ENCODE measurements at places on chromosomes 16 and 17.
A peak's percentile ranks its signal among the peaks of the same experiment; 100 is the strongest.

DNA sequence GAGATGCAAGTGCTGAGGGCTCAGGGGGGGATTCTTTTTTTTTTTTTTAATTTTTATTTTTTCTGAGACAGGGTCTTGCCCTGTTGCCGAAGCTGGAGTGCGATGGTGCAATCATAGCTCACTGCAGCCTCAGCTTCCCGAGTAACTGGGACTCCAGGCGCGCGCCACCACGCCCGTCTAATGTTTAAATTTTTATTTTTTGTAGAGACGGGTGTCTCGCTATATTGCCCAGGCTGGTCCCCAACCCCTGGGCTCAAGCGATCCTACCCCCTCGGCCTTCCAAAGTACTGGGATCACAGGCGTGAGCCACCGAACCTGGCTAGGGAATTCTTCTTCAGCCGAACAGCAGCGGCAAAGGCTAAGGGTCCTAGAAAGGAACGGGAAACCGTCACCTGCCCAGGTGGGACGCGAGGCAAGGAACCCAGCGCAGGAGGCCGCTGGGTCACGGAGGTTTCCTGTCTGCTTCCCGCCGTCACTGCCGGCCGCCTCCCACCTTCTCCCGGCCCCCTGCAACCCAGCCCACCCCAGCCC is 13.3 kb upstream of the OR1F1 start:
- DNase-seq, result no peak

DNA sequence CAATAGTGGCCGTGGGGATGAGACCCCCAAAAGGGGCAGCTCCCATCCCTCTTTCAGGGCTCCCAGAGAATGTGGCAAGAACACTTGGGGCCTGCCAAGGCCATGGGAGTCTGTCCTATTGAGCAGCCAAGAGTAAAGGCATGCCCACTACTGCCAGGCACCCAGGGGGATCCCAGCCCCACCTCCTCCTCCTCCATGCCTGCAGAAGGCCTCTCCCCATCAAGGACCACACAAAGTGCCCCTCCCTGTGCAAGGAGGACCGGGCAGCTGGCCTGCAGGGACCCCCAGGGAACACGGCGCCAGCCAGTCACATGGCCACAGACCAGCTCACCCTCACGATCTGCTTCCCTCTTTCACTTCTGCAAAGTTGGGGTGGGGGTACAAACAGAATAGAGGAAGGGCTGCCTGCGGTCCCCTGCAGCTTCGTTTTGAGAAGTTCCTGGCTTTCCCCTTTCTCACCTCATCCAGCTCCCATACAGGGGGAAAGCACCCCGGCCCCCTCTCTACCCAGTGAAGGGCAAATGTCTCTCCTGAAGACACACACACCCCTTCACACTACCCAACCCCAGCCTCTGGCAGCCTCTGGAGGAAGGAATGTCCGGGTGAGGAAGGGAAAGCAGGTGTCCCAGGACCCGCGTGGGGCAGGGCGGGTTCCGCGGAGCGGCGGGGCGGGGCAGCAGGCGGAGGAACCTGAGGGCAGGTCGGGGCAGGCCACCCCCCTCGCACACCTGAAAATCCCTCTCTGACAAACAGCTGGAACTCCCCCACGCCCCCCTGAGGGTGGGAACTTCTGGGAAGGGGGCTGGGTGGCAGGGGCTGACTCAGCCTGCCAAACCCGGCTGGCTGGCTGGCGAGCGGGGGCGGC is 2.0 kb downstream of the PPP1R9B start:
- DNase-seq, result no peak

GRCh38 chr17:58789160-58789559 is 33.5 kb downstream of the PPM1E start:
- no peak for DNase-seq

DNA sequence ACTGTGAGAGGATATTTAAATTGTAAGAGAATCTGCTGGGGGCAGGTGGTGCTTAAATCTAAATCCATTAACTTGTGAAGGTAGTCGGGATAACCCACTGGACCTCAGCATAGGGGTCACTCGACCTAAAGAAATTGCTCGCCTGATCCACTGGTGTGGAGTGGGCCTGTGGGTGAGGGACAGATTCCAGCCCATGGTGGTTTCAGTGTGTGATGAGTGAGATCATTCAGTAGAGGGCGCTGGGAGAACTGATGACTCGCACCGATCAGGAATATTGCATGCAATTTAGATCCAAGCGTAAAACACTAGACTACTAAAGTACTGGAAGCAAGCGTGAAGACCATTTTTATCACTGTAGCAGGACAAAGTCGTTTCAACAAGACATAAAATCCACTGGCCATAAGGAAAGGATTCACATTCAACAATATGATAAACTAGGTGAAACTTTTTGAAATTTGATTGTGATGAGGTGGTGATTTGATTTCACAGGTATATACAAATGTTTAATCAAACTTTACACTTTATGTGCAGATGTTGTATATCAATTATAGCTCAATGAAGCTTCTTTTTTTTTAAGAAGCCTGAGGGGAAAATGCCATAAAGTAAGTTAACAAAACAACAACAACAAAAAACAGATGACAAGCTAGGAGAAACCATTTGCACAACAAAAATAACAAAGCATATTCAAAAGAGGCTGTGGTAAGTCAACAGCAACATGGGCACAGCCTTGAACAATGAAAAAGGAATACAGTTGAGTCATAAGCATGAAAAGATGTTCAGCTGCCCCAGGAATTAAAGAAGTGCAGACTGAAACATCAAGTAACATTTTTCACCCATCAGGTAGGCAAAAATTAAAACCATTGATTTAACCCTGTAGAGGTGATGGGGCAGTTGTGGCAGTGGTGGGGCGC is 7.5 kb upstream of the TMEM170A start:
- peak; percentile 66 for DNase-seq

DNA sequence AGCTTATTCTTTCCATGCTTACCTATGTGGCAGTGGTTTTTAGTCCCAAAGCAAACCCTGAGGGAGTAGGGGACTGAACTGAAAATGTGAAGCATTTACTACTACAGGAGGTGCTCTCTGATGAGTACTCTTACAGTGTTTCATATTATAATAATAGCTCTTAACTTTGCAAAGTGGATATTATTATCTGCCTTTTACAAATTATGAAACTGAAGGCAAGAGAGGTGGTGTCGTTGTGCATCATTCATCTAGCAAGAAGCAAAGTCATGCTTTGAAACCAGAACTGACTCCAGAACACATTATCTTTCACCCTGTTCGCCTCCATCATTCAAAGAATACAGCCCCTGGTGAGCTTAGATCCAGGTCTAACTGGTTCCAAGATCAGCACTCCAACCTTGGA is 8.2 kb upstream of the KCNH6 start:
- DNase-seq, result no peak

DNA sequence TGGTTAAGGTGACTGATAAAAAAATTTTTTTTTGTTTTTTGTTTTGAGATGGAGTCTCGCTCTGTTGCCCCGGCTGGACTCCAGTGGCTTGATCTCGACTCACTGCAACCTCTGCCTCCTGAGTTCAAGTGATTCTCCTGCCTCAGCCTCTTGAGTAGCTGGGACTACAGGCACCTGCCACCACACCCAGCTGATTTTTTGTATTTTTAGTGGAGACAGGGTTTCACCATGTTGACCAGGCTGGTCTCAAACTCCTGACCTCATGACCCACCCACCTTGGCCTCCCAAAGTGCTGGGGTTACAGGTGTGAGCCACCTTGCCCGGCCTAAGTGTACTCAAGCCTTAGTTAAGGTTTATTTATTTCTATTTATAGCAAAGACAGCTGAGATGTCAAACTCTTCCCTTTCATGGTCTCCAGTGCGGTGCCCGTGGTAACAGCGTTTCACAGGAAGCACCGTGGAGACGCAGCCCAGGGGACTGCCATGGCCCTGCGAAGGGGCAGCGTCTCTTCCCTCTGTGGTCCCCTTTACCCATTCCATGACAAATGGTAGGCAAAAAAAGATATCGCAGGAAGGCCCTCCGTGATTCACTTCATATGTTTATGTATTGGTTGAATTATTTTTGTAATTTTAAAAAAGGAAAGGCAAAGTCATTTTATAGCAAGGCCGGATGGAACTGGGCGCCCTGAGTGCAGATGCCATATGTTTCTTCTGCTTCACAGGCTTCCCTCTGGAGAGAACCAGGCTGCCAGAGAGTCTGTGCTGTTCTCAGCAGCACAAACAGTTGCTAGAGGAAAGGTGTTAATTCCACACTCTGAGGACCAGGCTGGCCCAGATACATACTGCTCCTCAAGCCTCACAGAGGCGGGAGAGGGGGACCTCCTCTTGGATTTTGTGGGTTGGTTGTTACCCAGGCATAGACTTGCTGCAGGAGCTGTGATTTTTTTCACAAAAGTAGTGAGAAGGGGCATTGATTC is 29.2 kb downstream of the DDX19A start:
- peak; percentile 86 for DNase-seq

DNA sequence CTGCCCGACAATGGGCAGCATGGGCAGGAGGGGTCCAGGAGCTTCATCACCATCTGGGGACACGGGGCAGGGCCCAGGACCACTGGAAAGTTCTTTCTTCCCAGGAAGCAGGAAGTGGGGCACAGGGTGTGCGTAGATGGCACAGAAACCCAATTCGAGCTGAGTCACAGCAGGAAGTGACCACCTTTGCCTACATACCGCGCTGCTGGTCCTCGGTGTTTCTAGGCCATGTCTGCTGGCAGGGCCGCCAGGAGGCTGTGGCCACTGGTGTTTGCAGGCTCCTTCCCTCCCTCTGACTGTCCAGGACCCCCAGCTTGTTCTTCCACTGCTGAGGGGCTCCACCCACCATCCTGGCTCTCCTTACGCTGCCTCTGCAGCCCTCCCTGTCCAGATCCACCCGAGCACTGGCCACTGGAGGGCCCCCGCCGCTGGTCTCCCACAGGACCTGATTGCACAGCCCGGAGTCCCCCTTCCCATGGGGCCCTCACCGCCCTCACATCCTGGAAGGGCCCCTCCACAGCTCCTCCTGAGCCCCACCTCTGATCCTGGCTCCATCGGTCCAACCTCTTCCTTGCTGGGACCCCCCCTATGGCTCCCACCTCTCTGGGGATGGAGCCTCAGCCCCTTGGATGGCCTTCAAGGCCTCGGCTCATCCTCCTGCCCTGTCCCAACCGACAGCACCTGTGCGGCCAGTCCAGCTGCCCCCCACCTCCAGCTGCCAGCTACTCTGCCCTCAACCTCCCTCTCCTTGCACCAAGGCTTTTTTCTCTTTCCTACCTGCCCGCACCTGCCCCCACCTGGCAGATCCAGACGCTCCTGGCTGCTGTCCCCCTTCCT is 14.5 kb upstream of the RASD1 start:
- no peak for DNase-seq

GRCh38 chr16:79402356-79402755 is 198.2 kb downstream of the MAF start:
- no peak for DNase-seq

DNA sequence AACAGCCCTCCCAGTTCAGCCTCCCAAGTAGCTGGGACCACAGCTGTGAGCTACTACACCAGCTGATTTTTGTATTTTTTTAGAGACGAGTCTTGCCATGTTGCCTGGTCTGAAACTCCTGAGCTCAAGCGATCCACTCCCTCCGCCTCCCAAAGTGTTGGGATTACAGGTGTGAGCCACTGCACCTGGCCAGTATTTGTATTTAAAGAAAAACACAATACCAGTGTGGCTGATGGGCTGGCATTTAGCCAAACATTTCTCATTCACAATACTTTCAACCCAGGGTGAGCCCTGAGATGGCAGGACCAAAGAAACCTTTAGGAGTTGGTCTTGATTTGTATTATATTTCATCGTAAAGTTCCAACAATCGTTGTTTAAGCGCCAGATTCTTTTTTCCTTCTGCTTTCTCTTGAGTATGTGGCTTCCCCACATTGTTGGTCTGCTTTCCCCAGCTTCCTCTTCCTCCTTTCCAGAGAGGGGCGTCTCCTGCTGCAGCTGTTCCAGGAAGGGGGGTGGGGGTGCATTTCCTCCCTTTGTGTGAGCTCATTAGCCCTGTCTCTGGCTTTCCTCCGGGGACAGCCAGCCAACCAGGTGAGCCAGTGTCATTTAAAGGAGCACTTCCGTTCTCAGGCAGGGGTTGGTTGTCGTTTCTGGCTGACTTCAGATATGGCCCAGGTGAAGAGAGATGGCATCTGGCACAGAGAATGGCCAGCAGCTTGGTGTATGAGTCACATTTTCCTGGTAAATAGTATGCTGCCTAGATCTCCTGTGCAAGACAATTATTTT is 79.9 kb downstream of the GPRC5B start:
- DNase-seq, result peak; percentile 2

DNA sequence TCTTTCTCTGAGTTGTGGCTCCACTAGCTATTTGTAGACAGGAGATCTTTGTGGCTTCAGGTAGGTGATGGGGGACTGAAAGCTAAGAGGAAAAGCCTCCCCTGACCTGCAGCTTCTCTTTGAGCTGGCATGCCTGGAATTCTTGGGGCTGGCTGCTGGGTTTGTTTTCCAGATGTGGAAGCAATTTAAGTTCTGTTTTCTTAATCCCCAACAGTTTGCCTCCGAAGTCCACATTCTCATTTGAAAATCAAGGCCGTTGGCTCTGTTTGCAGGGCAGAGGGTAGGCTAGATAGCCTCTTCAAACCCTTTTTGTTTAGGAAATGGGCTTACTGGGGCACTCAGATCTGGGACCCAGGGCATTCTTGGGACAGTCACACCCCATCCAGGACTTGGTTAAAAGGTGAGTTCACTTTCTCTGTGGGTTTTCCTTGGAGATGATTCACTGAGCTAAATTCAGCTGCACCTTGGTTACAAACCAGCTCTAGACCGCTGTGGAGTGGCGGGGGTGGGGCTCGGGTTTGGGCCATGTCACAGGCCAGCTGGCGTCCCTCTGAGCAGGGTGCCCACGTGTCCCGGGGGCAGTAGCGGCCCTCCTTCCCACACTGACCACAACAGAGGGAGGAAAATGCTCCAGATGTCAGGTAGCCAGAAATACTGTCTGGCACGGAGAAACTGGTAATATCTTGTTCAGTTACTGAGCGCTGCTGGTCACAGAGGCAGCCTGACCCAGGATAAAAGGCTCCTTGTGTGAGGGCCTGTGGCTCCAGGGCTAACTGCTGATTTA is 108.5 kb downstream of the RAB11FIP4 start:
- no peak for DNase-seq

Measured in NCI-H1694 treated with DMSO at 0.1 percent for 48 hours (cell line).